ENCODE measurements at places on chromosomes 11 and 22.

DNA sequence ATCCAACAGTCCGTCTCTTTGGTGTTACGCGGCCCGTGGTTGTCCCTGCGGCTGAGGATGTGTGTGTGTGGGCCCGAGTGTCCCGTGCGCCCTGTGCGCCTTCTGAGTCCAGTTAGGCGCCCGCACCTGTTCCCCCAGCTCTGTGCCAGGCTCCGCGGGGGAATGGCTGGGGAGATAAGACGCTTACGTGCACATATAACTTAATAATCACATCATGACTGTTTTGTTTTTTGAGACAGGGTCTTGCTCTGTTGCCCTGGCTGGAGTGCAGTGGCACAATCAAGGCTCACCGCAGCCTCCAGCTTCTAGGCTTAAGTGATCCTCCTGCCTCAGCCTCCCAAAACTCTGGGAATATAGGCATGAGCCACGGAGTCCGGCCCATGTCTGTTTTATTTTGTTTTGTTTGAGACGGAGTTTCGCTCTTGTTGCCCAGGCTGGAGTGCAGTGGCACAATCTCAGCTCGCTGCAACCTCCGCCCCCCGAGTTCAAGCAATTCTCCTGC, 817 bp downstream of the ARL2 start:
- no peak for DNase-seq

DNA sequence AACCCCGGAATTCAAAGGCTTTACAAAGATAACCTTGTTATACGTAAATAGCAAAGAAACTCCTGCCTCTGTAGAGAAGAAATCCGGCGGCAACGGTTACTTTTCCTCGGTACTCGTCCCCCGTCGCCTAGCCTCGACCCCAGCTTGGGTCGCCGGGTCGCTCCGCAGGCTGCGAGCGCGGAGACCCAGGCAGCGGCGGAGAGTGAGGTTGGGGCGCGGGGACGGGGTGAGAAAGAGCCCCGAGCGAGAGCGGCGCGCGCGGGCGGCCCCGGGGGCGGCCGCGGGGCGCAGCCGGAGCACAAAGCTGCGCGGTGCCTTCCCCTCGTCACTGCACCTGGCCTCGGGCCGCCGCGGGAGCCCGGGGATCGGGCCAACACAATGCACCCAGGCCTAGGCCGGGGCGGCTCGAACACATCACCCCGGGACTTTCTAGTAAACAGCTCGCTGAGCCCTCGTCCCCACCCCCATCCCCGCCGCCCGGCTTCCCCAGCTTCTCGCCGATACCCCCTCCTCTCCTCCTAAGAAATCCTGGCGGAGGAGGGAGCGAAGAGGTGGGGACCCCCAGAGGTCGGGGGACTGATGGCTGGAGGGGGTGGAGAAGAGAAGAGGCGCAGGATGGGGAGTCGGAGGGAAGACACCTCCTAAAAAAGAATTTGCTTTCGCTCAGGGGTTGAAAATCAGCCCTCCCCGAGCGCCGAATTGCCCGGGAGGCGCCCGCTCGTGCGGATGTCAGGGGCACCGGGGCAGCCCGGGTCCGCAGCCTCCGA, 845 bp downstream of the MPPED2 start:
- peak; percentile 67 for DNase-seq

DNA sequence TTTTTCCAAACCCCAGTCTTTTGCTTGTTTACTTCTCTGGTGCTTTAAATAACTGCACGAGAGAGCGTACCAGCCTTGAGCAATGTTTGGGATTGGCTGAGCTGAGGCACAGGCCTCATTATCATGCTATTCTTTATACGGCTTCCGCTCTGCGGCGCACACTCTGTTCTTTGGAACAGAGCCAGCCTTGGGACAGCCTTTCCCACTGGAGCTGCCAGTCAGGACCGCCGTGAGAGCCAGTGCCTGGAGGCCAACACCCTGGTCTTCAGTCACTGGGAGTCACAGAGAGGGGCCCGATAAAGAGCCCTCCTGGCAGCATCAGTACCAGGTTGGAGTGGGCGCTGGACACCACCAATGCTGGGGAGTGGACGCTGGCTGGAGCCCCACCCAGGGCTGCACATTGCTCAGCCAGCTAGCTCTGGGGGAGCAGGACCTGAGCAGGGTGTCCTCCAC, 125.6 kb downstream of the BCR start:
- DNase-seq: no peak

DNA sequence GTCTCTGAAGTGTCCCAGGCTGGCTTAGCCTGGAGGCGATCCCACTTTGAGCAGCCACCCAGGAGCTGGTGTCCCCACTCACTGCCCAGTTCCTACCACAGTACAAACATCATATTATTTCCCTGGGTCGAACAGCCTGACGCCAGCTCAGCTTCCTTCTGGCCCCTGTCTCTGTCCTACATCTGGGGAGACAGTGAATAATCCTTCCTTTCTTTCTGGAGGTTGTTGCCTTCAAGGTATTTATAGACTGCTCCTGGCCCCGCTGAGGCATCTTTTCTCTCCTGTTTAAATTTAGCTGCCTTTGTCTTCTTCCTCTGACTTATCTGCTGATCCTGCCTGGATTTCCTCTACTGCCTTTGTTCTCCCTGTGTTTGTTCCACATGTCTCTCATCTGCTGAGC, 56.8 kb upstream of the LRRC55 start:
- DNase-seq: no peak

- DNase-seq: no peak
These were observed 8.3 kb upstream of the SCGB1D2 start for GRCh38 chr11:62233730-62234129.

GRCh38 chr22:43561415-43562178, 149.8 kb downstream of the MPPED1 start:
- no peak for DNase-seq

GRCh38 chr11:38718659-38719058, 2120.6 kb upstream of the RAG2 start:
- no peak for DNase-seq

DNA sequence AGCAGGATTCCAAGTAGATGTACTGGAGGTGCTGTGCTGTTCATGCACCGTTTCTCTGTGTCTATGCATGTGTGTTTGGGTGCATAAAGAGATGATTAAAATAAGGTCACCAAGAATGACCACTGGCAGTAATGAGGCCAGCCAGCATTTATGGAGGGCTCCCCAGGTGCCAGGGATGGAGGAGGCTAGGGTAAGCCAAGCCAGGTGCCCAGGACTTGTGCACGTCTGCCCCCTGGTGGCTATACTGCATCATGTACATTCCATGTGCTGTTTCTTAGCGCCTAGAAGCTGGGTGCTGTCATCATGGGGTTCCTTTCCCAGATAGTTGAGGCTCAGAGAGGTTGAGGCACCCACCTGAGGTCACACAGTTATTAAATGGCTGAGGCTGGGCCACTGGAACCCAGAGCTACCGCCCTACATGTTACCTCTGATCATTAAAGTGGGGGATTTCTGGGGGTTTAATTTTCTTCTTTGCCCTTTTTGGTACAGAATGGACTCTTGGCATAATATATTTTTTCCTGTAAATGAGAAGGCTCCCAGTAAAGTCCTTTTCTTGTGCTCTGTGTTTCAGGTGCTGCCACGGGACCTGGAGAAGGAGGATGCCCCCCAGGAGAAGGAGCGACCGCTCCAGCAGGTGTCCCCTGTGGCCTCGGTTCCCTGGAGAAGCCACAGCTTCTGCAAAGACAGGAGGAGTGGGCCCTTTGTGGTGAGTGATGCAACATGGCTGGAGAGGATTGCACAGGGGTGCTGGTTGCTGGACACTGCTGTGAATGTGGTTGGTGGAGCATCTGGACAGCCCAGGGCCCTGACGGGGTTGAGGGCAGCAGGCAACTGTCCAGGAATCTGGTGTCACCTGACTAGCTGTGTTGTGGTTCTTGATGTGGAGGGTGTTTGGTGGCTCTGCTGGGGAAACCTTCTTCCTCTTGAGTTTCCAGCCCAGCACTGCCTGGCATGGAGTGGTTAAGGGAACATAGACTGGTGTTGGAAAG, 96.4 kb downstream of the KIAA1671 start:
- DNase-seq: peak; percentile 8

- no peak for DNase-seq
These were observed 165.6 kb downstream of the ETS1 start for GRCh38 chr11:128421577-128422330.

DNA sequence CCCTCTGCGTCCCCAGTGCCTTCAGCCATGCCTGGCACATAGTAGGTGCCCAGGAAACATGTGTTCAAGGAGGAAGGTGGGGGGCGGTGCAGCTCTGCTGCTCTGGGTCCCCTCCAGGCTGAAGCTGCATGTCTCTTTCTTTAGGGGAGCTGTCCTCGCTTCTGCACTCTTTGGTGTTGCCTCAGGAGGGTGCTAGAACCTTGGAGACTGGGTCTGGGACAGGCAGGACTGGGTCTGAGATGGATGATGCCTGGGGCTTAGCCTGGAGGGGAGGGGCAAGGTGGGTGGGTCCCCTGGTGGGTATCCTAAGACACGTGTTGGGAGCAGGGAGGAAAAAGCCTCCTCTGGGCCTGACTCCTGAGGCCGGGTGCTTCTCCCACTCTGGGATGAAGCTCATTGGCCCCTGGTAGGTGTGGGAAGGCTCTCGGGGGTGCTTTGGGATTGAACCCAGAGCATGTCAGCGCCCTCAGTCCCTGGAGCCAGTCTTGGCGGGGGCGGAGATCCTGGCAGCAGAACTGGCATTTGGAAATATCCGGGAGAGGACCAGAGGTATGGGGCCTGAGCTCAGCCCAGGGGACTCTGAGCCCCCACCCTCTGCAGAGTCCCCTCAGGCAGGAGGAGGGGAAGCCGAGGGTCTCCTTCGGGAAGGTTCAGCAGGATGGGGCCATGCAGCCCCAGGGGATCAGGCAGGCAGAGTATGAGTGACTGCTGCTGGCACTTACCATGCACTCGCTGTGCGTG, 6.7 kb upstream of the GSTP1 start:
- no peak for DNase-seq

GRCh38 chr22:17476838-17477237, 86.5 kb upstream of the SLC25A18 start:
- no peak for DNase-seq

- DNase-seq: no peak
These were observed 26.9 kb downstream of the APOBEC3H start for GRCh38 chr22:39123751-39124581.

DNA sequence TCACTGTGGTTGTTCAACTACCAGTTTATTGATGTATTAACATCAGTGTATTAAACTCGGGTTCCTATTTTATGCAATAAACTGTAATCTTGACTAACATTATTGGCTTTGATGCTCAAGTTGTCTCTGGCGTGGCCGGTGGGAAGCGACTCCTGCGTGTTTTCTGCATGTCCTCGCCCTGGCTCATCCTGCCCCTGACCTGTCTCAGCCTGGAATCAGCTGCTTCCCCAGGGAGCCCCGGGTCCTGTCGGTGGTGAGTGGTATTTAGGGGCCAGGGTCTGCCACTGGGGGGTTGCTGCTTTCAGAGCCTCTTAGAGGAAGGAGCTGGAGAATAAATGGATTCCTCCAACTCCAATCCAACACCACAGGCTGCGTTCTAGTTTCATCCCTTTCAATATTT, 22.5 kb downstream of the IFITM10 start:
- DNase-seq: no peak

- DNase-seq: no peak
These were observed 8.2 kb upstream of the IGF2 start for GRCh38 chr11:2147391-2147790.

- no peak for DNase-seq
These were observed 12.1 kb upstream of the BBOX1 start for GRCh38 chr11:27028561-27028965.

GRCh38 chr22:29840498-29840897, 2.4 kb upstream of the ASCC2 start:
- no peak for DNase-seq

DNA sequence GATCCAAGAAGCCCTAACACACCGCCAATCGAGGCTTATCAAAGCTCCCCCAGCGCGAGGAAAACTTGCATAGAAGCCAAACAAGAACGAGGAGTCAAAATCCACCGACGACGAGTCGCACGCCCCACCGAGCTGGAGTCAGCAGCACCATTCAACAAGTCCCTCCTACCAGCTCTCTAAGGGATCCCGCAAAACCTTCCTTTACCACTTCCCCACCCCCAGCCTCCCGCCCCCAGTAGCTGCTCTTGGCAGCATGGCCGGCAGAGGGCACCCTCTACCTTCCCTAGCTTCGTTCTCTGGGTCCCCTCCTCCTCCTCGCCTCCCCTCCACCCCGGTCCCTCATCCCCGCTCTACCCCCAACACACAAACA, 1.4 kb downstream of the BDNF start:
- DNase-seq: peak; percentile 33

GRCh38 chr22:36316419-36316818, 63.5 kb downstream of the APOL1 start:
- DNase-seq: no peak

DNA sequence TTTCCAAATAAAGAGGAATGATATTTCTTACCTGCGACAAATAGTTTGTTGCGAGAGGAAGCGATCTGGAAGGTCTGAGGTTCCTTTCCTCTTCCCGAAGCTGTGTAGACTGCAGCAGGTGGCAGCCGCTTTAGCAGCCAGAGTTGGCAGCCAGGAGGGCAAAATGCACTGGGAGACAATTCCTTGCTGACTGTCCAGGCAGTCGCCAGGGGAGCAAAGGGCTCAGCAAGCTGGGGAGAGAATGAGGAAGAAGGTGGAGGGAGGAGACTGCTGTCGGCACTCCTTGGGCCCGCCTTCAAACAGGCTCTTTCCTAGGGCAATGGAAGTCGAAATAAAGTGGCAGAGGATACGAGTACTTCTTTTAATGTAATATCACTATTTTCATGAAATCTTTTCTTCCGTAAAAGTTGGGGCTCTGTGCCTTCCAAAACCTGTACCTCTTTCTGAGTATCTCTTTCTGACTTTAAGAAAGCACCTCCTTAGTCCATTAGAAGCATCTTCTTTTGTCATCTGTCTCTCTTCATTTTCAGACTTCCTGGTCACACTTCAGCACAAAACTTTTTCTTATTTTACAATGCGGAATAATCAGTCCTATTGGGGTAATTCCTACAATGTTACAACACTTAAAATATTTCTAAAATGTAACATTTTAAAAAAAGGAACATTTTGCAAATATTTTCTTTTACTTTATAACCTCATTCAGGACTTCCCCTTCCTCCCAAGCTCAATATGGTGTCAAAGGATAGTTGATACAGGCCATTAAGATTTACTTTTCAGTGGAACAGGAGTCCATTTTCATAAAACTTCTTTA, at the start of gene IL18:
IL18 (minus strand) TSS at position 220 of the 811 bp plus-strand sequence. CDS start 9,041 bp downstream, outside the sequence.
- no peak for DNase-seq

DNA sequence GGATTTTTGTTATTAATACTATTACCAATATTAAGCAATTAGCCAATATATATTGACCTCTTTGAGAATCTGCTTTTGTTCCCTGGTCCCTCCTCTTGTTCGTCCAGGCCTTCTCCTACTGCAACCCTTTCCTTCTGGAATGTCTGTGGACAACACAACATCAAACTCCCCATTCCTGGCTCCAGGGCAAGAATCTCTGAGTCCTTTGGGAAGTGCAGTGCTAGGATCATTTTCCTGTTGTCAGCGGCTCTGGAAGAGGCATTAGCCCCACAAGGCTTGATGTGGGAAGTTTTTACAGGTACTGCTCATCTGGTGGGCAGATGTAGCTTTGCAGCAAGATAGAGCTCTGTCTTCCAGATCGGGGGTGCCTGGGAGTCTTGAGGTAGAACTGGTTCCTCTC, 74.3 kb downstream of the RPUSD4 start:
- DNase-seq: no peak

GRCh38 chr11:73175551-73176144, 33.5 kb upstream of the FCHSD2 start:
- DNase-seq: no peak
